ENCODE measurements at places on chromosomes 5 and 9.
A peak's percentile ranks its signal among the peaks of the same experiment; 100 is the strongest.

DNA sequence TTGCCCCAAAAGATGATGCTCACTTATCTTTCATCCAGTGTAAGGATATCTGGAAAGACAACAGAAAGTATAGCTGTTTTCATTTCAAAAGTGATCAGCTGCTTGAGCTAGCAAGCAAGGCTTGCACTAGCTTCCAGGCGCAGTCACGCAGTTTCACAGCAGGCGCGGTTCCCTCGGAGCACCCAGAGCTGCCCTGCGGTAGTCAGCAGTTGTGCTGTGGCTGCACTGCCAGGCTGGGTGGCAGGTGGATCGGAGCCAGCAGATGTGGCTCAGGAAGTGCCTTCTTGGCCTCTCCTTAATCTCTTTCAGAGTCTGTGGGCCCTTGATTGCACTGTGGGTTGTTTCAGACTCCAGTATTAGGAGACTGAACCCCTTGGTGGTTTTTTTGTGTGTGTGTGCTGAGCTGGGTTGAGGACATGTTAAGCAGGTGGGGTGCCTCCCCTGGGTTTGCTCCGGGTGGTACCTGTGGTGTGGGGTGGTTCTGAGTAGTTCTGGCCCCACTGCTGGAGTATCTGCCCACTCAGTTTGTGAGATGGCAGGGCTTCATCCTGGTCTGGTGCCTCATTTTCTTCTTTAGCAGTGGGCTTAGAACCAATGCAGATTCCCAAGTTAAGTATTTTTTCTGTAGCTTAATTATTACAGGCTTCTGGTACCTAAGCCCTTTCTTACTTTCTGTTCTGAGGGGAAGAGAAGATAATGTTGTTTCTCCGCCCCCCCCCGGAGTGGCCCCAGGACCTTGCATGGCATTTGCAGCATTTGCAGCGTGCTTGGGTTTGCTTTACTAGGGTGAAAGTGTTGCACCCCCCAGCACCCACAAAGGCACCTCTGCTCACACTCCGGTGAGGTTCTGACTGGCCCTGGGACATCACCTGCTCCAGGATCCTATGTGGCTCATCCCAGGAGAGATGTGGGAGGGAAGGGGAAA is 16.4 kb downstream of the TENT4A start:
- no peak for DNase-seq

DNA sequence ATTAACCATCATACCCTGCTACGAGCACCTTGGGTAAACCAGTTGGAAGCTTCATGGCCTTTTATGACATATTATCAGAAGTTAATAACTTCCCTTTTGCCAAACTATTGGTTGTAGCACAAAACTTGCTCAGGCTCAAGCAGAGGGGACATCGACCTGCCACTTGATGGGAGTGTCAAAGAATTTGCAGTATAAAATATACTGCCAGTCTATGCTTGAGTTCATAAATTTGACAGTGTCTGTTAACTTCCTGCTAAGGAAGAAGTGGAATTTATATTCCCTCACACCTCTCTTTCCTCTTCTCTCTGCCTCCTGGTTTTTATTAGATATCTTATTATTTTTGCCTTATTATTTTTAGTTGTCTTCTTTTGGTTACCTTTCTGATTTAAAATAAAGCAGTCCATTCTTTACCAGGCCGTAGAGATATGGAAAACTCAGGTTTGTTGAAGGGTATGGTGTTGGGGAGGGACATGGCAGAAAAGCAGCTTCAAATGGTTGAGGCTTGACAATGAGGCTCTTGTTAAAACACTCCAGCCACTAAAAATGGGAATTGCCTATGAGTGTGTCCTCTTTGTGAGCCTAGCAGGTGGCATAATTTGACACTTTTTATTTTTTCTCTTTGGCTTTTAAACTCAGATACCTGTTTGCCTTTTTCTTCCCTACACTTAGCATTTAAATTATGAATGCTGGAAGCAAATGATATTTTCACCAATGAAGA is 298.0 kb downstream of the DOCK8 start:
- peak; percentile 66 for DNase-seq

DNA sequence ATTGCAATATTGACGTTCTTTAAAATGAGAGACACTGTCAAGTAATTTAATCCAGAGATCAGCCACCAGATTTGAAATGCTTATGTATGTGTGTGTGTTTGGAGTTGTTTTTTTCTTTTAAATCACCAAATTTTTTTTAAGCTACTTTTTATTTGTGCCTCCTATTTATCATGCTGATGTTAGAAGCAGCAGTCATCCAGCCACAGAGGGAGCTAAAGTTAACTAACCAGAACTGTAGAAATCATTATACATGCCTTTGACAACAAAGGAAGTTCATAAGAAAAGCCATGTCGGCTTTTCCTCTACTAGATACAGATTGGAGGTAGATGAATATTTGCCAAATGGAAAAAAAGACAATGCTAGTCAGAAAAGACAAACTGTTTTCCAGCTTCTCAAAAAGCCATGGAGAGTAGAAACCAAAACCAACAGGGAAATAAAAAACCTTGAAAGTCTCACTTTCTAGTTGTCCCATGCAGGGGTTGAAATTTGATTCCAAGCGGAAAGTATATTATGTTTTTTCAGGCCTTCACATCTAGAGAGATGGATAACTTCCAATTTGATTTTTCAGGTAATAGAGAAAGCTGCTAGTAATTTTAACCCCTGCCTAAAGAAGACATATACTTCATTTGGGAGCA is 4.5 kb downstream of the PURA start:
- no peak for DNase-seq

DNA sequence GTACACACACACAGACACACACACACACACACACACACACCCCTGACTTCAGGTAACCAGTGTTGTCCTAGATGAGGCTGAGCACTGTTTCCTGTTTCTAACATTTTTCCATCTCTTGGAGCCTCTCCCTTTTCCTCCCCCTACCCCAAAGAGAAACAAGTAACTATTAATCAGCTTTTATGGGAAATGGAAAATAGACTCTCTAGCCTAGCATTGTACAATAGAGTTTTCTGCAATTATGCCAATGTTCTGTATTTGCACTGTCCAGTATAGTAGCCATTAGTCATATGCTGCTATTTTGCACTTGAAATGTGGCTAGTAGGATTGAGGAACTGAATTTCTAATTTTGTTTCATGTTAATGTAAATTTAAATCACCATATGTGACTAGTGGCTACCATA is 33.1 kb downstream of the RAB3C start:
- no peak for DNase-seq

DNA sequence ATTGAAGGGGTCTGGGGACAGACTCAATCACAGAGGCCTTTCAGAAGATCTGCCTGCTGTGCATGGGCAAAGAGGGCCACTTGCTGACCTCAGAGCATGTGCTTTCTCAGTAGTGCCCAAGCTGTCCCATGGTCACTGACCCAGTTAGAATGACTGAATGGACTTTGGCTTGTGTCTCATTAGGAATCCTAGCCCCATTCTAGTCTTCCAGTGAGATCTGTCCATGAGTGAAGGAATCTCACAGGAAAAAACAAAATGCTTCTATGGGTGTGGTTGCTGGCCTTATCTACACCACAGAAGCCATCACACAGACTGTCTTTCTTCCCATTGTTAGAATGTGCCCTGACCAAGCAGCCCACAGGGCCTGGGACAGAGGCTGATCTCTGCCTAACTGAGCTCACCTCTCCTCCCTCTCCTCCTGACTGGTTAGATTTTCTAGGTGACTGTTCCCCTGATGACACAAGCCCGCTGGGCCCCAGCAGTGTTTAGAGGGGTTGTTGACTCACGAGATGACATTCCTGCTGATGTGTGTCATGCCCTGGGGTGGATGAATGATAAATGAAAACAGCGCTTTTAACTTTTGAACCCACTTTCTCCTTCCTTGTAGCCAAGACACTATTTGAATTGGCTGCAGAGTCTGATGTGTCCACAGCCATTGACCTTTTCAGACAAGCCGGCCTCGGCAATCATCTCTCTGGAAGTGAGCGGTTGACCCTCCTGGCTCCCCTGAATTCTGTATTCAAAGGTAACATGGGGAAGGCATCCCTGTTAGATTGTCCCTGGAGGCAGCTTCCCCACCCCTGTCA is 24.8 kb downstream of the TGFBI start:
- DNase-seq: no peak

DNA sequence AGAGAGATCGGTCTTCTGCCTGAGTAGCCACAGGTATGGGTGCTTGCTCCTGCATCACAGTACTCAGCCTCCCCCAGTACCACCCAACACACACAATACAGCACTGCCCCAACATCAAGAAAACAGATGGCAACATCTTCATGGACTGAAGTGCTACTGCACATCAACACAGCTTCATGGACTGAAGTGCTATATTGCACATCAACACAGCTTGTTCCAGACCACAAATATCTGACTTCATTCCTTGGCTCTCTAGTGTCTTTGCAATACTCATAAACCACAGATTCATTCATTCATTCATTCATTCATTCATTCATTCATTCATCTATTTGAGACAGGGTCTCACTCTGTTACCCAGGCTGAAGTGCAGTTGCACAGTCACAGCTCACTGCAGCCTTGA is 31.1 kb upstream of the PCA3 start:
- DNase-seq: no peak

- DNase-seq: no peak
These were observed 37.4 kb downstream of the MVB12B start for GRCh38 chr9:126363847-126364671.

DNA sequence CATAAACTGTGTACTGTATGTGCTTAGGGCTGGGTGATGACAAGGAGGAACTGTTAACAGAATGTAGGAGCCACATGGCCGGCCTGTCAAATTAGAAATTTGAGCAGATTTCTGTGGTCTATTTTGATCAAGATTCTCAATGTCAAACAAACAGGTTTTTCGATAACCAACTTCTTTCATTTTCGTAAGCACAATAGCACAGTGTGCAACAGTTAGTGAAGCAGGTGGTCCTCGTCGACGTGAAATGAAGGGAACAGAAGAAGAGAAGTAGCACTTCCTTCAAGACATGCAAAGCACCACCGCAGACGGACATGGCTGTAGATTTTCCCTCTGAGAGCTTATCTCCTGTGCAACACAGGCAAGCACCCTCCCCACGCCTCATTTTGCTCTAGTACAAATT is 252.1 kb downstream of the CRB2 start:
- DNase-seq: no peak

- no peak for DNase-seq
These were observed 68.9 kb downstream of the MACROH2A1 start for GRCh38 chr5:135329913-135330797.

- no peak for DNase-seq
These were observed 39.9 kb downstream of the CEP72 start for GRCh38 chr5:652023-652515.
